Fibroblast of the aortic adventitia (primary cell): ENCODE measurements at places on chromosomes 1 and 21. TPM values are rescaled to one million over a fixed set of nuclear protein-coding genes. Genes with fewer than 3 reads are reported as not detected.

UMODL1 gene
- total RNA-seq, result not detected in 2 replicates

OR2L2 gene
- total RNA-seq, result not detected in 2 replicates

OR2T35 gene
- total RNA-seq, result not detected in 2 replicates

GRIK3 gene
- not detected in 2 replicates for total RNA-seq

CLDN17 gene
- total RNA-seq, result 0.49 TPM in 1 of 2 replicates, not detected in the other

USP1 gene
- 32.4 and 64.8 TPM in 2 replicates for total RNA-seq

TNFRSF14 gene
- total RNA-seq, result 12.0 and 32.2 TPM in 2 replicates

ZBTB21 gene
- total RNA-seq, result 4.4 and 15.4 TPM in 2 replicates

CFHR5 gene
- total RNA-seq, result not detected in 2 replicates

MCOLN2 gene
- total RNA-seq, result 1.1 and 1.2 TPM in 2 replicates

USP16 gene
- 47.9 and 50.9 TPM in 2 replicates for total RNA-seq

PCNX2 gene
- 70.7 and 130 TPM in 2 replicates for total RNA-seq

TRIM46 gene
- total RNA-seq, result 5.2 and 13.2 TPM in 2 replicates

CYP4X1 gene
- total RNA-seq, result 2.1 and 3.3 TPM in 2 replicates

CD247 gene
- total RNA-seq, result 0.16 and 0.18 TPM in 2 replicates

CHTOP gene
- 26.8 and 44.6 TPM in 2 replicates for total RNA-seq
